IMR-90 (cell line): ENCODE measurements at places on chromosomes 5 and 9. TPM values are rescaled to one million over a fixed set of nuclear protein-coding genes. Genes with fewer than 3 reads are reported as not detected.

TLX3 gene
- total RNA-seq = not detected in 2 replicates

MAP3K1 gene
- 18.8 and 21.9 TPM in 2 replicates for total RNA-seq

UBAP1 gene
- 28.3 and 30.6 TPM in 2 replicates for total RNA-seq

EIF4EBP3 gene
- 0.28 and 0.36 TPM in 2 replicates for total RNA-seq

SLC27A4 gene
- total RNA-seq = 9.2 and 9.7 TPM in 2 replicates

CDC14B gene
- 24.7 and 26.3 TPM in 2 replicates for total RNA-seq

CTNND2 gene
- not detected in 2 replicates for total RNA-seq

SH3RF2 gene
- total RNA-seq = 1.1 and 1.3 TPM in 2 replicates

CACNA1B gene
- total RNA-seq = not detected in 2 replicates

SCGB3A2 gene
- not detected in 2 replicates for total RNA-seq
